Activated naive CD4-positive, alpha-beta T cell (primary cell): ENCODE measurements at places on chromosomes 11 and 22.

GRCh38 chr22:42317008-42317407 is 46.6 kb upstream of the TCF20 start:
- DNase-seq, result no peak

- no peak for DNase-seq
Measured at GRCh38 chr11:80898910-80899309, 1458.1 kb upstream of the TENM4 start.

GRCh38 chr11:19868871-19869270 is 156.2 kb downstream of the NAV2 start:
- no peak for DNase-seq

- no peak for DNase-seq
Measured at GRCh38 chr11:110951950-110952503, 239.8 kb upstream of the ARHGAP20 start.

DNA sequence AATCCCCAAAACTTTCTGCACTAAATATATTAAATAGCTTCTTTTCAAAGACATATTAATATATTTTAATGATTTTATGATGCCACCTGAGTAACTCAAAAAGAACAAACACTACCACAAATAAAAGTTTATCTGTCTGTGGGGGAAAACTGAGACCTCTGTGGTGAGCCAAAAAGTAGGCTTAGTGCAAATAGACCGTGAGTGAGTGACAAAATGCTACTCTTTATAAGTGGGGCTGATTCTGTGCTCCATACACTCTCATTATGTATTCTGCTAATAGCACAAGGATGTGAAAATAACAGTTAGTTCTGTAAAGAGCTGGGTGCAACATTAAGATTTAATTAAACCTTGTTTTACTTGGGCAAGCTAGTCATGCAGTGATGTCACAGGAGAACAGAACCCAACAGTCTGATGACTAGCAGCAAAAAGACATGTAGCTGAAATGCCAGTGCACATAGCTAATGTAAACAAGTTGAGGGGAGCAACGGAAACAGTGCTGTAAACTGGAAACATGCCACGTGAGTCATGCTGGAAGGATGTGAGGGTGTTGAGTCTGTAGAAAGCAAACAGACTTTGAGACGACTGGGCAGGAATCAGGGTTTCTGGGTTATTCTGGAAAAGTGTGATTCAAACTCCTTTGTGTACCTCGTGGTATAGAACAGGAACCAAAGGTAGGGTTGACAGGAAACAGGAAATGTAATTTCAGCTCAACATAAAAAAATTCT is 1130.4 kb downstream of the LRRC4C start:
- DNase-seq, result no peak

DNA sequence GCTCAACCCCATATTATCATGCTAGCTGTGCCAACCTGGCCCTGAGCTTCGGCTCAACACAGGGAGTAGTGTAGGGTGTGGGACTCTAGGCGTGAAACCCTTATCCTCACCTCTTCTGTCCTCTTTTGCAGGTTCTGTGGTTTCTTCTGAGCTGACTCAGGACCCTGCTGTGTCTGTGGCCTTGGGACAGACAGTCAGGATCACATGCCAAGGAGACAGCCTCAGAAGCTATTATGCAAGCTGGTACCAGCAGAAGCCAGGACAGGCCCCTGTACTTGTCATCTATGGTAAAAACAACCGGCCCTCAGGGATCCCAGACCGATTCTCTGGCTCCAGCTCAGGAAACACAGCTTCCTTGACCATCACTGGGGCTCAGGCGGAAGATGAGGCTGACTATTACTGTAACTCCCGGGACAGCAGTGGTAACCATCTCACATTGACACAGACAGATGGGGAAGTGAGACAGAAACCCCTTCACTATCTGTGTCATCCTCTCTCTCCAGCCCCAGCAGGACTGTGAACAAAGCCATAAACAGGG is 76.4 kb downstream of the GGTLC2 start:
- DNase-seq, result no peak

DNA sequence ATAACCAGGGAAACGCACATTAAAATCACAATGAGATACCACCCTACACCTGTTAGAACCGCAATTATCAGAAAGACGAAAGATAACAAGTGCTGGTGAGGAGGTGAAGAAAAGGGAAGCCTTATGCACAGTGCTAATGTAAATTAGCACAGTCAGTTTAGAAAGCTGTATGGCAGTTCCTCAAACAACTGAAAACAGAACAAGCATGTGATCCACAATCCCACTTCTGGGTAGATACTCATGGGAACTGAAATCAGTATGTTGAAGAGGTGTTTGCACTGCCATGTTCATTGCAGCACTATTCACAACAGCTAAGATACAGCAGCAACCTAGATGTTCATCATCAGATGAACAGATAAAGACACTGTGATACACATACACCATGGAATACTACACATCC is 75.0 kb upstream of the CCND1 start:
- DNase-seq, result no peak

- DNase-seq, result no peak
Measured at GRCh38 chr22:42217752-42218280, 52.6 kb downstream of the TCF20 start.

- DNase-seq, result no peak
Measured at GRCh38 chr22:23598805-23599518, 18.9 kb upstream of the IGLL1 start.

DNA sequence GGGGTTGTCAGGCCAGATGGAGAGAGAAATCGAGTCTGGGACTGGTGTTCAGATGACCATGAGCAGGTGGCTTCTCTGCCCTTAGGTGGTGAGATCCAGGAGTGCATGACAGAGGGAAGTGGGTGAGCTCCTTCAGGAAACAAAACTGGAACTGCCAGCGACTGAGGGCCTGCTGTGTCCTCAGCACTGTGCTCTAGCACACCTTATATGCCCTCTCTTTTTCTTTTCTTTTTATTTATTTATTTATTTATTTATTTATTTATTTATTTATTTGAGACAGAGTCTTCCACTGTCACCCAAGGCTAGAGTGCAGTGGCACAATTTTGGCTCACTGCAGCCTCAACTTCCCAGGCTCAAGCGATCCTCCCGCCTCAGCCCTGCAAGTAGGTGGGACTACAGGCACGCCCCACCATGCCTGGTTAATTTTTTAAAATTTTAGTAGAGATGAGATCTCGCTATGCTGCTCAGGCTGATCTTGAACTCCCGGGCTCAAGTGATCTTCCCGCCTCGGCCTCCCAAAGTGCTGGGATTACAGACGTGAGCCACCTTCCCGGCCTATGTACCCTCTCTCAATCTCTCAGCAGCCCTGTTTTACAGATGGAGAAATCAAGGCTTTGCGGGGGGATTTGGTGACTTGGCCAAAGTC is 14.8 kb upstream of the RASD2 start:
- no peak for DNase-seq

- no peak for DNase-seq
Measured at GRCh38 chr11:133425245-133425644, 107.1 kb downstream of the OPCML start.

DNA sequence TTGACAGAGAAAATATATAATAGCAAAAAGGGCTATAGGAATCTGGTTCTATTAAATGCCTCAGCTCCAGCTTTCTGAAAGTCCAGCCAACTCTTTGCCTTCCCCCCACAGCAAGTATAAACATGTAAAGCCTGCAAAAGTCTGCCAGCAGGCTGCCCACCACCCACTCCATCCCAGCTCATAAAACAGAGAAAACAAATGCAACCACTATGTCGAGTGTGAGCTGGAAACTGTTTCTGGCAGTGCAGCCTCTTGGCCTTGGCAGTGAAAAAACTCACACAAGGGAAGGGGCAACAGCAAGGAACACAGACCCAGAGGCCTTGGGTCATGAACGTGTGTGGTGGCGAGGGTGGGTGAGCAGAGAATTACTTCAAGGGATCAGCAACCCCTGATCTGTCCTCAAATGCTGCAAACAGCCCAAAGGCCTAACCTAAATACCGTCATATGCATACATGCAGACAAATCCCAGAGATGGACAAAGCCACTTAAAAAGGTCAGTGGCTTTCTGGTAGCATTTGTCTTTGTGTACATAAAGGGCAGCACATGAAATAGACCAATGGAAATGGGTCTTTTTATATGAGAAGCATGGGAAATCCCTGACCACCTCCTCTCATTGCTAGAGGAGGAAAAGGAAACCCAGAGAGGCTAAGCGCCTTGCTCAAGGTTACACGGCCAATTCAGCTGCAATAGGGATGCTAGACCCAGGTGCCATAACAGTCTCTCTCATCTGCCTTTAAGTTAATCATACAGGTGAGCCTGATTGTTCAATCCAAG is 74.8 kb downstream of the NAT10 start:
- DNase-seq, result no peak

DNA sequence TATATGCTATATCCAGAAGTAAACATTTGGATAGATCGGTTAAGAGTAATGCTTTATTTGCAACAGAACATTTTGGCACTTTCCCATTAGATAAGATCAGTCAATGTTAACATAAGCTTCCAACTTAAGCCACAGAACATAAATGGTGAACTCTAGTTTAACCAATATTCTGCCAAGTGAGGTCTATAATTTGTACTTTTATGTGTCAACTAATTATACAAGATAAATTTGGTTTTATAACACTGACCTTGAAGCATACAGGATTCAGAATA is 23.5 kb upstream of the BLID start:
- no peak for DNase-seq

DNA sequence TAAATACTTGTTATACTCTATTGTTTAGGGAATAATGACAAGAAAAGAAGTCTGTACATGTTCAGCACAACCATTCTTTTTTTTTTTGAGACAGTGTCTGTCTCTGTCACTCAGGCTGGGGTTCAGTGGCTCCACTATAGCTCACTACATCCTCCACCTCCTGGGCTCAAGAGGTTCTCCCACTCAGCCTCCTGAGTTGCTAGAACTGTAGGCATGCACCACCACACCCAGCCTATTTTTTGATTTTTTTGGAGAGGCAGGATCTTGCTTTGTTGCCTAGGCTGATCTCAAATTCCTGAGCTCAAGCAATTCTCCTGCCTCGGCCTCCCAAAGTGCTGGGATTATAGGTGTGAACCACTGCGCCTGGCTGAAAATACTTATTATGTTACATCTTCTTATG is 250.0 kb downstream of the MIAT start:
- DNase-seq, result no peak

DNA sequence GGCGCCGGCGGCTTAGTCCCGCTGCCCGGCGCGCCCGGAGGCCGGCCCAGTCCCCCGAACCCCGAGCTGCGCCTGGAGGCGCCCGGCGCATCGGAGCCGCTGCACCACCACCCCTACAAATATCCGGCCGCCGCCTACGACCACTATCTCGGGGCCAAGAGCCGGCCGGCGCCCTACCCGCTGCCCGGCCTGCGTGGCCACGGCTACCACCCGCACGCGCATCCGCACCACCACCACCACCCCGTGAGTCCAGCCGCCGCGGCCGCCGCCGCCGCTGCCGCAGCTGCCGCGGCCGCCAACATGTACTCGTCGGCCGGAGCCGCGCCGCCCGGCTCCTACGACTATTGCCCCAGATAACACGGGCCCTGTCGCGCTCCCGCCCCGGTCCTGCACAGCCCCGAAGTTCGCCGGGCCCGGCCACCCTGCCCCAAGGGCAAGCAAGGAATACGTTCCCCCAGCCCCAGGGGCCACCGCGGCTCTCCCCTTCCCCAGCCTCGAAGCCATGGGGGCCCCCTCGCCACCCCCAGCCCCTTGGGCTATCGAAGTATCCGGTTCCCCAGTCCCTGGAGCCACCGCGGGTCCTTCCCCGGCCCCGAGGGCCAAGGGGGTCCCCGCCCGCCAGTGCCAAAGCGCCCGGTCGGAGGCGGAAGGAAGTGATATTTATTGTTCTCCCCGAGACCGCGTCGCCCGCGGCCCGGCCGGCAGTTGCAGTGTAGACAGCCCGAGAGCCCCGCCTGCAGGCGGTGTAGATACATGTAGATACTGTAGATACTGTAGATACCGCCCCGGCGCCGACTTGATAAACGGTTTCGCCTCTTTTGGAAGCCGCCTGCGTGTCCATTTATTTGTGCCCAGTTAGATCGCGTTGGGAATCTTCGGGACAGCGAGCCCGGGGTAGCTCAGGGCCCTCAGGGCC is 6.2 kb downstream of the TBX1 start:
- peak; percentile 19 for DNase-seq

- no peak for DNase-seq
Measured at GRCh38 chr22:19517171-19517500, 7.1 kb downstream of the CLDN5 start.

DNA sequence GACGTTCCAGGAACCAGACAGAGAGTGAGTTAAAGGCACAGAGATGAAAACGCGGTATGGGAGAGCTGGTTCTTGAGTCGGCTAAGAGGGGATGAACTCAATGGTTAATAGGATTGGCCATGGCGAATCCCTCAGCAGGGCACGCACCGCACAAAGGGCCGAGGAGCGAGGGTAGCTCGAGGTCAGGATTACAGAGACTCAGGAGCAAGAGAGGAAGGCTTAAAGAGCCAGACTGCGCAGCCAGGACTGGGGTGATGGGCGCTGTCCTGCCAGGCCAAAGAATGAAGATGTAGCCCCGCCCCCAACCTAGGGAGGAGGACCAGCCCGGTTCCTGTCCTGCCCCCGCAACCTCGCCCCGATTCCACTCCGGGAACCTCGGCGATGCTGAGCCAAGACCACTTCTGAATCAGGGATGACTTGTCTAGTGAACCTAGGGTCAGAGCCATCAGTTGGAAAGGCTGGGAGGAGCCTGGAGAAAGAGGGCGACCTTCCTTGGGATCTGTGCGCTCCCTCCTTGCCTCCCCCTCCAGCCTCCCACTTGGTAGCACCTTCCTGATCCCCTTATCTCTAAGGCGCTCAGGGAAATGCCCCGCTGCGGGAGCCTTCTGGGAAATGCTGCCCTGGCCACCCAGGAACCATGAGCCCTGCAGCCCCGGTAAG is at the start of gene PLEKHB1:
TSS of gene PLEKHB1 (plus strand) at position 610 of the 660 bp plus-strand sequence. CDS start at position 638, 28 bp downstream.
- no peak for DNase-seq

- no peak for DNase-seq
Measured at GRCh38 chr22:32021716-32022115, 21.3 kb upstream of the SLC5A1 start.

DNA sequence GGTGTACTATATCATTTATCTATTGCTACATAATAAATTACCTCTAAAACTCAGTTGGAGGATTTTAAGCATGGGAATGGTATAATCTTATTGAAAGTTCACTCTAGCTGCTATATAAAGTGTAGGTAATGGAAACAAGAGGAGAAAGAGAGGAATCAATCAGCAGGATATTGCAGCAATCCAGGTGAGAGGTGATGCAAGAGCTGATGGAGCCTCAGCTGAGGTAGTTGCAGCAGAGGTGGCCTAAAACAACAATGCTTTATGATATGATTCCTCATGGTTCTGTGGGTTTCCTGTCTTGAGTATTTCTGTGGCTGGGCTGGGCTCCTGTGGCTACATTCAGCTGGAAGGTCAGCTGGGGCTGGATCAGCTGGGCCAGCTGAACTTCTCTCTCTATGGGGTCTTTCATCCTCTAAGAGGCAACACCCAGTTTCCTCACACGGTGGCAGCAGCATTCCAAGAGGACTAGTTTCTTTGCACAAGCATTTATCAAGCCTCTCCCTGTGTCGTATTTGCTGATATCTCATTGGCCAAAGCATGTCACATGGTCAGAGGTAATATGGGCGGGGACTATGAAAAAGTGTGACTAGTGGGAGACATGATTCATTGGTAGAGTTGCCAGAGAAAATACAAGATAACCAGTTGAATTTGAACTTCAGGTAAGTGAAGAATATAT is 135.4 kb upstream of the LARGE1 start:
- no peak for DNase-seq

GRCh38 chr22:50243685-50244419 is 971 bp downstream of the TUBGCP6 start:
- no peak for DNase-seq
